ENCODE measurements at places on chromosomes 6 and 20.

DNA sequence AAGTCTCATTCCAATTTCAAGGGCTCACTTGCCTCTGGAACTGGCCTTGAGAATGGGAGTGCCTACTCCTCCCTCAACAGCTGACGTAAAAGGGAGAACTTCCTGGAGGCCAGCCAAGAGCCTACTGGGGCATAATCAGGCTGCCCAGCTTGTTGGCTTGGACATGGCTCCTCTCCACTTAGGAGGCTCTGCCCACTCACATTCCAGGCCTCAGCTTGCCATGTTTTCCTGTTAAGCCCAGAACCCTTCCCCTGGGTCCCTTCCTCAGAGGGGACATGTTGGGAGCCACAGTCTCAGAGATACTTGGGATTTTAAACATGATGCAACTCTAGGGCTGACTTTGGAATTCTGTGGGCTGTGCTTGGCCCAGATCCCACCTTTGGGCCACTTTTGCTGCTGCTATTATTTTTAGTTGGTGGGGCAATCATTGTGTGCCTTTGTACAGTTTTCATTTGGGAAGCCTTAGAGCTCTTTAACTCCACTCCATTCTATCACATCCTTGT is 31.5 kb upstream of the ADTRP start:
- DNase-seq = no peak

- no peak for DNase-seq
Measured at GRCh38 chr6:82875573-82876185, 190.0 kb downstream of the UBE3D start.

GRCh38 chr20:23013429-23013828 is 21.7 kb upstream of the SSTR4 start:
- DNase-seq = no peak

DNA sequence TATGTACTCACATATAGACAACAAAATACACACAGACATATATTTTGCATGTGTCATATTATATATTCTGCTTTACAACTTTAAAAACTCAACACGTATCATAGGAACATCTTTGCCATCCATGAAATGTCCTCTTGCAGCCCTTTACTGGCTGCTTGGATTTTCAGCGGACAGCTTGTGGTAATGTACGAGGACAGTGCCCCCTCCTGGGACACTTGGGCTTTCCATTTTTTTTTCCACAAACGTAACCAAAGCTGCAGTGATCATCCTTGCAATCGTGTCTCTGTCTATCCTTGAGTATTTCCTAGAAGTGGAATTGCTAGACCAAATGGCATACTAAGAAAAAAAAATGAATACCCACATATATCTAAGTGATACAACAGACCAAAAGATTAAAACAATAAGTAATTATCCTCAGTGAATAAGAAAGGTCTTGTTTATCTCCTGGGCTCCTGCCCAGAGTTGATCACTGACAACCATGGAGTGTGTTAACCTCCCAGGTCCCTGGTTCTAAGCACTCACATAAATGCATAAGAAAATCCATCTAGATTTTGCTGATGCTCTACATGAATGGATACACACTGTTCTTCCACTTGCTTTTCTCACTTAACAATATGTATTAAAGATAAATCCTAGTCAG is 18.1 kb downstream of the BPI start:
- DNase-seq = no peak

DNA sequence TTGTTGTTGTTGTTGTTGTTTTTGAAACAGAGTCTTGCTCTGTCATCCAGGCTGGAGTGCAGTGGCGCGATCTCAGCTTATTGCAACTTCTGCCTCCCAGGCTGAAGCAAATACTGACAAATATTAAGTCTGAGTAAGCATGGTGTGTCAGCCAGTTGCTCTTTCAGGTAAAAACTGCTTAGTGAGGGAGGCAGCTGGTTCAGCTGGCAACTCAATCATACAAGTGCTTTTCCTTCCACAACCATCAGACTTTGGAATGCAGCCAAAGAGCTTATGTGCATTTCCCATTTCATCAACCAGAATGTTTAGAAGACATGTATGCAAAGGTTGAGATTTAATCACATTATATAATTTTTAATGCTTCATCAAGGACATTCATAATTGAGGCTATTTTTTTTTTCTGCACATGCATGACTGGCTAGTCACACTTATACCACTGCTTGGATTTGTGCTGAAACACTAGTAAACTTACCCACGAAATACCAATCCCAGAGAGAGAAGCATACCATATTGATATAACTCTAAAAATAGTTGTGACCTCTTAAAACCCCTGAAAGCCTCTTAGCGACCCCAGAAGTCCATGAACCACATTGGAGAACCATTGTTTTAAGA is 56.0 kb downstream of the CLIC5 start:
- DNase-seq = no peak

DNA sequence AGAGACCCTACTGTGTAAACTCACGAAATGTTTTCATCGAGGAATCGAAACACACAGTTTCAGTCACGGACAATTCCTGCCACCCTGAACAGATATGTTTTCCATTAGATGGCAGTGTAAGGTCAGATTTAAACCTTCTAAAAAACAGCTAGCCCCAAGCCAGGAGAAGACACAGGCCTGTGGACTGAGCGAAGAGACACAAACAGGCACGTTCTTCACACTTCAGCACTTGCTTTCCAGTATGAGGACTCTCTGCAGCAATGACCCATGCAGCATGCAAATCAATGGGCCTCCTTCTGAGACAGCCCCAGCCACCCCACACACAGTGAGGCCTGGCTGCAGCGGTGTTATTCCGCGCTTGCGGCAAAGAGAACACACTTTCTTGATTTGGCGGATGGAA is 31.9 kb downstream of the HUS1B start:
- no peak for DNase-seq

GRCh38 chr6:132726608-132726975 is 12.7 kb upstream of the VNN1 start:
- DNase-seq = no peak

Data from activated CD4-positive, alpha-beta T cell treated with anti-CD3 and anti-CD28 coated beads for 1 hour (primary cell).